ENCODE measurements at places on chromosomes 12 and 14.

- DNase-seq = peak; percentile 70
These were observed 81.4 kb upstream of the REP15 start for GRCh38 chr12:27614866-27615265.

DNA sequence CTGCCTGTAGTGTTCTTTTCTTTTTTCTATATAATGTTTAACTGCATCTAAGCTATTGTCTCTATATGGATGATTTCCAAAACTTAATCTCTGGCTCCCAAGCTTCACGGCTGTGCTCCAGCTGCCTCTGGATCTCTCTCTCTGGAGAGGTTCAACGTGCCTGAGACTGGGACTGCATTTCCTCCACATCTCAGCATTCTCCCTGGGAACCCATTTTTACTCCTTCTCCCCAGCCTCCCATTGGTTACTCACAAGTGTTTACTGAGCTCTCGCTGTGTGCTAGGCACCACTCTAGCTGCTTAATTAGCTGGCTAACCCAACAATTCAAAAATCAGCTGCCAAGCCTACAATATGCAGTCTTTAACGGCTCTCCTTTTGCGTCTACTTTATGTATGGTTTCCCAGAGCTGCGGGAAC is 34.7 kb downstream of the FBXL14 start:
- peak; percentile 62 for DNase-seq

- no peak for DNase-seq
These were observed 544 bp upstream of the TDP1 start for GRCh38 chr14:89955022-89955744.

DNA sequence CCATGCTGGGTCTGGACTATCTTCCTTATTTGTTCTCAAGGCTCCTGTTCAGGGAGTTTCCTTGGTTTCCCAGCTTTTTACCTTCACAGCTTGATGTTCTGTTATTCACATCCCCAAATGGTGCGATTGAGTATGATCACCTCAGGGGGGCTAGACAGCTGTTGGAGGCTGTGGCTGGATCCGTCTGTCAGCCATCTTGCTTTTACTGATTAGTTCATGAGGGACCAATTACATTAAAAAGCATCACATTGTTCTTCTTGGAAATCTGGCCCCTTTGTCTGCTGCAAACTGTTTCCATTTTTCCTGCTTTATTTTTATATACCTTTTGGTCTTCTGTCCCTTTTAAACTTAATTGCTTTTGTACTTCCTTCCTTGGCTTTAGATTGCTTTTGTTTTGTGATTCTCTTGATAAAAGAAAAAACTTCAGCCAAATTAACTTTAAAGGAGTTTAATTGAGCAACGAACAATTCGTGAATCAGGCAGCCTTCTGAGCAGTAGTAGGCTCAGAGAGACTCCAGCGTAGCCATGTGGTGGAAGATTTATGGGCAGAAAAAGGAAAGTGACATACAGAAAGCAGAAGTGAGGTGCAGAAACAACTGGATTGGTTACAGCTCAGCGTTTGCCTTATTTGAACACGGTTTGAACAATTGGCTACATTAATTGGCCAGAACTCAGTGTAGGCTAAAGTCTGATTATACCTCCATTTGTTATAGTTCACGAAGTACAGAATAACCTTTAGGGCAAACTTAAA is 208.7 kb downstream of the AEBP2 start:
- DNase-seq = peak; percentile 33

Data from A673 (cell line).